ENCODE measurements at places on chromosomes 5 and 9. TPM values are rescaled to one million over a fixed set of nuclear protein-coding genes. Genes with fewer than 3 reads are reported as not detected.

- no peak for DNase-seq
Measured at GRCh38 chr9:69678843-69679538, 6.8 kb upstream of the APBA1 start.

- no peak for DNase-seq
Measured at GRCh38 chr5:80915716-80916115, 44.4 kb upstream of the RASGRF2 start.

- DNase-seq, result no peak
Measured at GRCh38 chr9:92188969-92189781, 74.0 kb upstream of the SPTLC1 start.

DNA sequence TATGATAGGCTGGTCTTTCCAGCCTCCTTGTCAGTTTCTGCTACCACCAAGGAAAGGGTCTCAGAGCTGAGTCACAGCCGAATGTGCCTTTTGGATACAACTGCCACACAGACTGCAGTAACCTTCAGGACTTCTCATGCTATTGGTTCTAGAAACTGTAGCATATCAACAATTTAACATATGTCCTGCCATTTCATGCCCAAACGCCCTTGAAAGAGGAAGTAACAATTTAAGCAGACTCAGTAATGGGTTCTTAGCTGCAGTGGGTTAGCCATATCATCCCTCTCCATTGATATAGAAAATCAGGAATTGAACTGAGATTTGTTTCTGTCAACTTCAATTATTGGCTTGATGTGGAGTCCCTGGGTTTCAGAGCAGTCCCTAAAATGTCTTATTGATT, 4.1 kb upstream of the CLK4 start:
- no peak for DNase-seq

The LIFR gene
- total RNA-seq, result 35.2 TPM

The CD180 gene
- not detected for total RNA-seq

The RALGDS gene
- total RNA-seq, result 99.4 TPM

The BAAT gene
- total RNA-seq, result not detected

The FRMD3 gene
- total RNA-seq, result 6.1 TPM

The IRX2 gene
- total RNA-seq, result not detected

The SPINK6 gene
- total RNA-seq, result not detected

DNA sequence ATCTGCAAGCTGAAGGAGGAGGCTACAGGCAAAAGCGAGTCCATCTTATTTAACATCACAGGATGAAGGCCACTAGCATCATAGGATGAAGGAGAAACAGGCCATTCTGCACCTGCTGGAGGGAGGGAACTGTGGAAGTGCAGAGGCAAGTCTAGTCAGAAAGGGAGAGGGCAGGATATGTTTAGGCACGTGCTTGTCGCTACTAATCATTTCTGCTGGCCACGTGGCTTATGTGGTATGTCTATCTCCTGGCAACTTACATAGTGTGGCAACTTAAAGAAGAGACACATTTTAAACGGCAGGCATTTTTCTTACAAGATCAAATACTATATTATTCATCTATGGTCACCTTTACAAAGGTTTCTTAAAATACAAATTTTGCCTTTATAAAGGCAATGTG, 74.0 kb downstream of the GNAQ start:
- no peak for DNase-seq

The KCNV2 gene
- total RNA-seq, result not detected

The PRLR gene
- not detected for total RNA-seq

DNA sequence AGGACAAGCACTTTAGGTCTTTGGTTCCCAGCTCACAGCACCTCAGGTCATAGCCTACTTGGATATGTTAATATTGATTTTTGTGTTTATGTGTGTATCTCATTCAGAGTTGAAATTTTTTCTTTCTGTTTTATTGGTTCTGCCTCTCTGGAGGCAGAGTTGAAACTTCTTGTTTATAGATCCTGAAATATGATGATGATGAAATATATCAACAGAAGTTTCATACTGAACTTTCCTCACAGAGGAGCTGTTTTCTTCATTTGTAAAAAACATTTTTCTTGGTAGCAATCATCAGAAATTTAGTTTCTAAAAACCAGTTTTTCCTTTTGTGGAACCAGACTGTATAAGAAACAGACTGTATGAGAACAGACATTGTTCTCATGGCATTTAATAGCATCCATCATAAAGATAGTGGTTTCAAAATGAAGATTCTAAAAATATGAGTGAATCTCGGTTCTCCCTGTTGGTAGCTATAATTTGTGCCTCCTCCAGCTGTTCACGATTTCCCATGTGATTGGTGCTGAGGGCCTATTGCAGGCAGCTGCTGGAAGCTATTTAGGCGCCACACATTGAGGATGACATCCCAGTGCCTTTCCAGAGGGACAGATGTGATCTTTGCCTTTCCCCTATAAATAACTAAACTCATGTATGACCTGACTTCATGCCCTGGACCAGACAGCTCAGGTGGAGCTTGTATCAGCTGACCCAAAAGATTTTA, 39.5 kb upstream of the CFAP157 start:
- DNase-seq, result no peak

DNA sequence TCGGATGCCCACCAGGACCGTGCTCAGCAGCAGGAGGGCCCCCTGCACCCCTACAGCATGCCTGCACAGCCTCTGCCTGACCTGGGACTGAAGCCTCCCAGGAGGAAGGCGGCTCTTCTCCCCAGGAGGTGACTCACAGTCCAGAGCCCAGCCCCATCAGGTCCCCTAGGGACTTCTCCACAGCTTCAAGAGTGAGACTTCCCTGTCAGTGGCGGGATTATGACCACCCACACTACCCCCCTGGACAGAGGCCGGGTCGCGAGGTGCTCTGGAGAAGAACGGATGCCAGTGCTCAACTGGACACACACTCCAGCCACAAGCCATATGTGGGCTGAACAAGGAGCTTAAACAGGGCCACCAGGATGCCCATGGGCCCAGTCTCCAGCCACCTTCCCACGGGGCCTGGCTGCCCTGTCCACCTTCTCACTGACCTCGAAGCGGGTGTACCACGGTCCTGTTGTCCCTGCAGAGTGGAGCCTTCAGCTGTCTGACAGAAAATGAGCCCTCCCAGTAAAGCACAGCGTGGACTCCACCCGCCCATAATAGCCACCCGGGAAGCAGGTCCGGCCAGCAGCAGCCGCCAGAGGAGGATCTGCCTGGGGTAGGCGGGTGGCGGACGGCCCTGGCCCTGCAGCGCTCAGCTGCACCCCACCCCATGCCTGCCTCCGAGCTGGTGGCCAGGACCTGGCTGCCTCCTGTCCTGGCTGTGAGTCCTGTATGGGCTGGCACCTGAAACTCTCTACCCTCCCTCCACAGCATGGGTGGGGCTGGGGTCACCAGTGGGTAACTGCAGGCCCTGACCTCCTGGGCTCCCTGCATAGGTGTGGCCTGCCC, 54.7 kb downstream of the SEMA4D start:
- DNase-seq, result no peak

The ELOVL7 gene
- 0.73 TPM for total RNA-seq

The PCDHGB1 gene
- total RNA-seq, result 0.82 TPM

DNA sequence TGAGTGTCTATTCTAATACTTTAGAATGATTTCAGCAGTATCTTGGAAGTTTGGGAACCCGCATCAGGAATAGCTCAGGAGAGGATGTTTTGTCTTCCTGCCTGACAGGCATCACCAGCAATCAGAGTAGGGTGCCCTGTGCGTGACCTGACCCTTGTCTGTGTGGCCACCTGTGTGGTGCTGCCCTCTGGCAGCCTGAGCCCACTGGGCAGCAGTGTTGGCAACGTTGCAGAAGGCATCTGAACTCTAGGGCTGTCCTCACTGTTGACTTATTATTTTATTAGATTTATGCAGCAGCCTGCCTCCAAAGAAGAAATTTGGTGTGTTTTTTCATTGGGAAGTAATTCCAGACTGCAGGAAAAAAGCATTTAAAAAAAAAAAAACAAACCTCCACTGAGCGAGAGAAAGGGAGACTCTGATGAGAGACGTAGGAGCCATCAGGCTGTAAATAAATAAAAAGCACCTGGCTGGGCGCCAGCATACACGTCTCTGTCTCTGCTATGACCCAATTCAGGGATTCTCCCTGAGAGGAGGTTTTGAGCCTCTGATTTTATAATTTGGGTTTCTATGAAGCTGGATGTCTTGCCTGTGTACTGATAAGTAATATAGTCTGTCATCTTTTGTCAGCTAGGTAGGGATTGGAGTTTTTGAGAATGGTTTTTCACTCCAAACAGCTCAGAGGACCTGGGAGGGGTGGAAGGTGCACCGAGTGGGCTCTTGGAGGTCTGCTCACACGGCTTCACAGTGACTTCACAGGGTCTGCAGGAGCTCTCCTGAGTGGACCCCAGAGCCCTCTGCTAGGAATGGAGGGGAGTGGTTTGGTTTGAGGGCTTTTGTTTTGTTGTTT, 49.0 kb downstream of the FAM78A start:
- no peak for DNase-seq
